Stimulated activated CD8-positive, alpha-beta memory T cell treated with anti-CD3 and anti-CD28 coated beads, Interleukin-7, amount 100 ng/mL, for 1 hour (primary cell): ENCODE measurements at places on chromosomes 12 and 14.

DNA sequence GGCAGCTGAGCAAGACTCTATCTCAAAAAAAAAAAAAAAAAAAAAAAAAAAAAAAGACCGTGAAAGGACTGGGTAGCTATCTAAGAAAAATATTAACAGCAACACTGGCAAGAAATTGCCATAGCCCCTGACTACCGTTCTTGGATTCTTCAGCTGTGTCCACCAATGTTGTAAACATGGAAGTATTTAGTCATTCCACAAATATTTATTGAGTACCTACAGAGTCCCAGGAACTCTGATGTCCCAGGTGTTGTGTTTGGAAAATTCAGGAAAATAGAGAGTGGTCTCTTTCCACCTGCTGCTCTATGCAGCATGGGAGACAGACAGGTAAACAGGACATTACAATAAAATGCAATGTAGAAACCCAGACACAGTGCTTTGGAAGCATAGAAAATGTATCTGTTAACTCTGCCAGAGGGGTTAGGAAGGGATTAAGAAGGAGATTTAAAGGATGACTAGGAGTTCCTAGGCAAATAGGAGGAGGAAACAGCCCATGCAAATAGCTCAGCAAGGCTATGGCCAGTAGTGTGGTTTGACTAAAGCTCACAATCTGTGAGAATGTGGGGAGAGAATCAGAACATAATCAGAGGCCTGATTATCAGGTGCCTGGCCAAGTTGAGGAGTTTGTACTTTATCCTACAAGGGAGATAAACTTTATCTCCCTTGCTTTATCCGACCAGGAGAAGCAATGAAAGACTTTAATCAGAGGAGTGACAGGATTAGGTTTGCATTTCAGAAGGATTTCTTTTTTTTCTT lies 2.1 kb upstream of the DLST start:
- DNase-seq: no peak

GRCh38 chr12:62792236-62792870 lies 142.6 kb downstream of the PPM1H start:
- no peak for DNase-seq

GRCh38 chr12:597926-598568 lies 65.2 kb downstream of the NINJ2 start:
- DNase-seq: no peak

GRCh38 chr12:20421421-20421820 lies 53.1 kb downstream of the PDE3A start:
- DNase-seq: no peak
